Osteocyte (in vitro differentiated cells): ENCODE measurements at places on chromosomes 12 and 14. TPM values are rescaled to one million over a fixed set of nuclear protein-coding genes. Genes with fewer than 3 reads are reported as not detected.

GRCh38 chr12:57985685-57986084 is 44.3 kb downstream of the ATP23 start:
- no peak for DNase-seq

GRCh38 chr14:77403768-77404167 is 19.6 kb downstream of the NOXRED1 start:
- no peak for DNase-seq

GRCh38 chr12:24595652-24596235 is 353.2 kb downstream of the BCAT1 start:
- DNase-seq = no peak

ULK1 gene
- total RNA-seq = 69.6 and 74.7 TPM in 2 replicates
